ENCODE measurements at places on chromosomes 7 and 10.

DNA sequence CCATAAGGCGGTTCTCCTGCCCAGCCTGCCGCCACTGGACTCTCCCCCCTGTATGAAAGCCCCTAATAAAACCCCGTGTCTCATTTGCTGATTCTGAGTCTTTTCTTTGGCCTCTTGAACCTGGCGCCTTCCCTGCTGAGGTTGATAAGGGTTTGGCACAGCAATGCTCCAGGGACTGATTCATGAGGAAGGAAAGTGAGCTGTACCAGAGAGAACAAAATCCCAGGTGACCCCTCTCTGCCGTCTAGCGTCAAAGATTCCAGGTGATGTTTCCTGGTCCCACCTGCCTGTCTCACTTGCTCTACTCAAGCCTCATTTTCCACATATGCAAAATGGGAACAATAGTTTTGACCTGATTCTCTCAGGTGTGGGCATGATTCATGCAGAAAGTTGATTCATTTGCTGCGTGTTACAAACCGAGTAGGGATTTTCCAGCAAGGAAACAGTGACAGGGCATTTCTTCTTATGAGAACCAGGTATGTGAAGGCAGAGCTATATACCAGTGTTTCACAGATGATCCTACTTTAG, 730.6 kb upstream of the IGFBP3 start:
- DNase-seq = no peak

- DNase-seq = no peak
Measured at GRCh38 chr10:43903451-43903850, 254.8 kb upstream of the ZNF32 start.

DNA sequence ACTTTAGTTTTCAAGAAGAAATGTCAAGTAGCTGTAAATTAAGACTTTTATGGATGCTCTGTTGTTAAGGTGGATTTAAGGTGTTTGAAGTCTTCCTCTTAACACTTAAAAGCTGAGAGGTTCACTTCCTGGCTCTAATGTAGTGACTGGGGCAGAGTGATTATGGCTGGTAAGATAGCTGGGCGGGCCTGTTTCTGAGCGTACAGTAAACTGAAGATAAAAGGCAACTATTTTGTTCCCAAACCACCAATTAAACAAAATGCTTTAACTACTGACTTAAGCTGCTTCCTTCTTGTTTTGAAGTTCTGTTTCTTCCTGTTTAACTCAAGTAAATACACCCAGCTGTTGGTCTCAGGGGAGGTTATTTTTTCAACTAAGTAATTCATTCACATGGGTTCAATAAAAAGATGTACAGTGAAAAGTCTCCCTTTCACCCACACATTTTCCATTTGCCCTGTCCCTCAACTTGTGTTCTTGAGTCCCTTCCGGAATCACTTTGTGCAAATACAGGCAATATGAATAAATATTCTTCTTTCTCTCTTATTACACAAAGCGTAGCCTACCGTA, 19.3 kb downstream of the VWA2 start:
- DNase-seq = no peak

GRCh38 chr10:20744821-20745220, 152.3 kb downstream of the NEBL start:
- DNase-seq = no peak

- DNase-seq = no peak
Measured at GRCh38 chr7:114819616-114820362, 102.1 kb upstream of the MDFIC start.

- no peak for DNase-seq
Measured at GRCh38 chr10:109427411-109427810, 495.9 kb downstream of the XPNPEP1 start.

GRCh38 chr7:2757361-2757903, 69.4 kb downstream of the AMZ1 start:
- DNase-seq = no peak

GRCh38 chr7:85023066-85023712, 163.7 kb downstream of the SEMA3D start:
- no peak for DNase-seq

- DNase-seq = no peak
Measured at GRCh38 chr7:2962865-2963264, 80.8 kb downstream of the CARD11 start.

DNA sequence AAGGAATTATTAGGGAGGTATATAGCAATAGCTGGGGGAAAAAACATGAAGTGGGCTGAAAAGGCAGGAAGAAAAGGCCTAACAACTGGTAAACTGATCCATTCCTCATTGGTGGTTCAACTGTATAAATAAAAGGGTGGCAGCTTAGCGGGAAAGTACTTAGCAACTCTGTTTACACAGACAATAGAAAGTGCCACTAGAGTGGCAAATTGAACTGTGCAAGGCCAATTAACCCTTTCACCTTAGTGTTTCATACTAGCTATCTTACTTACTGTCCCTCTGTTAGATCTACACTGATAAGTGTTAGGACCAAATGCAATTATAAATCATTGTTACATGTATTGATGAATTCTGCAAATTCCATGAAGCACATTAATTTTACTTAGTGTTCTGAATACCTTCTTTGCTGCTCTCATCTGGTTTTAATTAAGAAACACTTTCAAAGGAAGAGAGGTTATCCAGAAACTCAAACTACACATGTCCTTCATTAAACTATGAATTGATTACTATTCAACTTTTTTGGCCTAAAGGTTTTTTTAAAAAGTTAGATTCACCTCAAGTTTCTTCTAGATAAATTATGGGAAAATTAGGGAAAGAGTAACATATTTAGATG, 28.0 kb downstream of the DNAJC1 start:
- DNase-seq = no peak

Measured in activated naive CD4-positive, alpha-beta T cell (primary cell).